Esophagus muscularis mucosa (tissue), 4 donors: ENCODE measurements at places on chromosomes 4 and X. TPM values are rescaled to one million over a fixed set of nuclear protein-coding genes. Genes with fewer than 3 reads are reported as not detected.

CRLF2 gene
- 2.1 TPM for total RNA-seq

DNA sequence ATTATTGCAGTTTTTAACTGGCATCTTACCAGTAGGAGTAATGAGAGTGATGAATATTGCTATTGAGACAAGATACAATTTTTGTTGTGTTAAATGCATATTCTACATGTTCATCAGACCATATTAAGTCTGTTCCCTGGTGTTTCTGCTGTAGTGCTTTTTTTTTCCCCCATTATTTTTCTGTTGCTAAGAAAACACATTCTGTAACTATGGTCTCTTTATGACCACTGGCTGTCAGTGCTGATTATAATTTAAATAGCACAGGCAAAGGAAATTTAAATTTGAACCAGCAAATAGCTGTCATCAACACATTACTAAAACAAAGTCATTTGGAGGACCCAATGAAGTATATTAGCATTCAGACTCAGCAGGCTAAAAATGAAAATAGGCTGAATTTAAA, 98.3 kb upstream of the ANKRD50 start:
- peaks cover 10% of the 10 kb centered on the region for H3K4me1 ChIP-seq
- no peak overlapping the region for H3K4me3 ChIP-seq
- no peaks in the 10 kb centered on the region for H3K27me3 ChIP-seq
- no peak overlapping the region for H3K27ac ChIP-seq
- no peak for DNase-seq

DNA sequence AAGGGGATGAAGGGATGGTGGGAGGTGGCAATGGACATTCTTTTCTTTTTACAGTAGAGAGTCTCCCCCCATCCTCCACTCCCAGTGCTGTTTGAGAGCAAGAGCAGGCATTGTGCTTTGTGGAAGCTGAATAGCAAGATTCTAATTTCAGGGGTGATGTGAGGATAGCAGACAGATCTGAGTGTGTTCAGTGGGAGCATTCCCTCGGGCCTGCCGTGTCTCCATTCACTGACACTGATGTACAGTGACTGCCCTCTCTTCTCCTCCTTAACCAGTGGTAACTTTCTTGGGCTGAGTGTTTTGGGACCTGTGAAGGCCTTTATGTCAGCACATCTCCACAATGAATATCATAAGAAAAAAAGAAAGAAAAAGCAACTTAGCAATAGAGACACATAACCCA, 396.6 kb upstream of the RPS6KA3 start:
- no peak for DNase-seq
- no peaks in the 10 kb centered on the region for H3K36me3 ChIP-seq
- H3K4me3 ChIP-seq, result no peak overlapping the region

GUCY1B1 gene
- 33.6 TPM for total RNA-seq

DNA sequence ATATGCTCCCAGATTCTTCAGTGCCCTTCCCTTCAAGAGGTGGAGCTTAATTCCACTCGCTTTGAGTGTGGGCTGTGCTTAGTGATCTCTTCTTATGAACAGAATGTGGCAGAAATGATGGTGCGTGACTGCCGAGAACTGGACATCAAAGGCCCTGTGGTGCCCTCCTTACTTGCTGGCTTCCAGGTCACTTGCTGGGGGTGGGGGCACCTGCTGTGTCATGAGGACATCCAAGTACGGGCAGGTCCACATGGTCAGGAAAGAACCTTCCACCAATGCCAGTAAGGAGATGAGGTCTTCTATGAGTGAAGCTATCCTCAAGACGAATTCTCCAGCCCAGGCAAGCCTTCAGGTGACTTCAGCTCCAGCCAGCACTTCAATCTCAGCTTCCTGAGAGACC, 95.8 kb downstream of the FAM53A start:
- H3K27me3 ChIP-seq, result no peaks in the 10 kb centered on the region
- H3K4me3 ChIP-seq, result no peak overlapping the region
- H3K4me1 ChIP-seq, result no peaks in the 10 kb centered on the region
- no peak overlapping the region for H3K27ac ChIP-seq
- H3K36me3 ChIP-seq, result no peaks in the 10 kb centered on the region

GRCh38 chr4:25070545-25070944, 39.8 kb upstream of the LGI2 start:
- no peaks in the 10 kb centered on the region for H3K27me3 ChIP-seq
- H3K4me1 ChIP-seq, result peaks cover 7% of the 10 kb centered on the region
- no peak for DNase-seq
- H3K36me3 ChIP-seq, result no peaks in the 10 kb centered on the region

DNA sequence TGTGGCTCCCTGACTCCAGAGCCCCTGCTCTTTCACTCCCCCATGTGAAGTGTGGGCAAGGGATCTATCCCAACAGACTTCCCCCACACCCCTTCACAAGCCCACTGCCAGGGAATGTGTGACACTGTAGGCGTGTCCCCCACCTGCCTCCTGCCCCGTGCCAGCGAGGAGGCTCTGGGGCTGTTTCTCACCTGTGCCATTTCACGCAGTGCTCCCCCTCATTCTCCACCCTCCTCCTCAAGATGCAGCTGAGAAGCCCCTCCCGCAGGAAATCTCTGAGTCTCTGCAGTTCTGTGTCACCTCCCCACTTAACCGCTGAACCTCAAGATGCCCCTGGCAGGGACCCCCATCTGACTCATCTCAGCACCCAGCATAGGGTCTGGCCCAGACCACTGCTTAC, 5.4 kb downstream of the MAN2B2 start:
- DNase-seq, result no peak
- H3K27me3 ChIP-seq, result no peaks in the 10 kb centered on the region
- H3K36me3 ChIP-seq, result peaks cover 60% of the 10 kb centered on the region
- no peak overlapping the region for H3K4me3 ChIP-seq
- peaks cover 11% of the 10 kb centered on the region for H3K4me1 ChIP-seq
- no peak overlapping the region for H3K27ac ChIP-seq

USP46 gene
- 9.3 TPM for total RNA-seq

CSAG2 gene
- not detected for total RNA-seq

GRCh38 chr4:182823576-182823975, 93.6 kb downstream of the DCTD start:
- DNase-seq, result no peak
- H3K27ac ChIP-seq, result no peak overlapping the region
- H3K36me3 ChIP-seq, result no peaks in the 10 kb centered on the region
- no peaks in the 10 kb centered on the region for H3K27me3 ChIP-seq

TLR2 gene
- total RNA-seq, result 5.6 TPM

DNA sequence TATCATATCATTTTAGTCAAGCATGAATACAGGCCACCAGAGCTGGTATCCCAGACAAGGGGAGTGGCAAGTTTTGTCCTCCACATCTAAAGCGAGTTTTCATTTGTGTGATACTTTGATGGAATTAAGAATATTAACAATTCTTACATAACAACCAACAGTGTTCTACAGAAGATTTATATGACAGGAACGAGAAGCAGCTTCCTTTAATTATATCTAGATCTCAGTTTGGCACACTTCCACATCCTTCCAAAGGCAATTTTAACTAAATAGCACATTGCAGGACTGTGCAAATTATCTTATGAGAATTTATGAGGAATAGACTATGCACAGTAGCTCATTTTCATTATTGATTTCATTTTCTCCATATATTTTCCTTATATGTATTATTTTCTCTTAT, 121.2 kb upstream of the GUCY1A1 start:
- no peaks in the 10 kb centered on the region for H3K27me3 ChIP-seq
- H3K27ac ChIP-seq, result no peak overlapping the region
- no peak overlapping the region for H3K4me3 ChIP-seq
- DNase-seq, result no peak
- no peaks in the 10 kb centered on the region for H3K36me3 ChIP-seq

GAGE12F gene
- not detected for total RNA-seq
